Airway epithelial cell (primary cell): ENCODE measurements at places on chromosomes 1 and 21. TPM values are rescaled to one million over a fixed set of nuclear protein-coding genes. Genes with fewer than 3 reads are reported as not detected.

TSSK3 gene
- total RNA-seq: 0.21 TPM in 1 of 2 replicates, not detected in the other

PIGP gene
- total RNA-seq: 22.9 and 26.9 TPM in 2 replicates

TFF2 gene
- total RNA-seq: not detected in 2 replicates

PRPF38B gene
- total RNA-seq: 7.2 and 12.2 TPM in 2 replicates

DDI2 gene
- 9.3 and 15.2 TPM in 2 replicates for total RNA-seq

LCE3D gene
- total RNA-seq: 0.60 TPM in 1 of 2 replicates, not detected in the other
